ENCODE measurements at places on chromosomes 11 and 22. TPM values are rescaled to one million over a fixed set of nuclear protein-coding genes. Genes with fewer than 3 reads are reported as not detected.

OSM gene
- 1.4 TPM for total RNA-seq

GRCh38 chr11:66856496-66857233 lies at the start of gene LRFN4:
Gene LRFN4, plus strand, starts transcription at chr11:66857064. Its CDS starts 681 bp downstream, at chr11:66857745.
- no peaks in the 10 kb centered on the region for H3K27me3 ChIP-seq
- H3K4me3 ChIP-seq = peak within 1 kb of the TSS; percentile 73
- DNase-seq = no peak
- no peaks in the 10 kb centered on the region for H3K36me3 ChIP-seq
- peak within 1 kb of the TSS; percentile 97 for H3K27ac ChIP-seq
- peaks cover 5% of the 10 kb centered on the region for H3K4me1 ChIP-seq

GRCh38 chr22:44689173-44689572 lies 12.8 kb upstream of the PRR5 start:
- H3K4me3 ChIP-seq = no peak overlapping the region
- peaks cover 17% of the 10 kb centered on the region for H3K4me1 ChIP-seq
- no peak for DNase-seq
- no peak overlapping the region for H3K27ac ChIP-seq
- H3K27me3 ChIP-seq = no peaks in the 10 kb centered on the region
- H3K36me3 ChIP-seq = no peaks in the 10 kb centered on the region

- no peaks in the 10 kb centered on the region for H3K4me1 ChIP-seq
- no peak overlapping the region for H3K4me3 ChIP-seq
- H3K27ac ChIP-seq = no peak overlapping the region
- no peaks in the 10 kb centered on the region for H3K27me3 ChIP-seq
- H3K36me3 ChIP-seq = no peaks in the 10 kb centered on the region
Observed at GRCh38 chr22:26445577-26446275, 16.7 kb downstream of the ASPHD2 start.

- H3K4me1 ChIP-seq = no peaks in the 10 kb centered on the region
- peak overlapping the region; percentile 71 for H3K27ac ChIP-seq
- H3K4me3 ChIP-seq = peak overlapping the region; percentile 70
- H3K36me3 ChIP-seq = no peaks in the 10 kb centered on the region
Observed at GRCh38 chr11:62710001-62710345, 2.5 kb downstream of the GNG3 start.
